ENCODE measurements at places on chromosomes 3 and 15.

DNA sequence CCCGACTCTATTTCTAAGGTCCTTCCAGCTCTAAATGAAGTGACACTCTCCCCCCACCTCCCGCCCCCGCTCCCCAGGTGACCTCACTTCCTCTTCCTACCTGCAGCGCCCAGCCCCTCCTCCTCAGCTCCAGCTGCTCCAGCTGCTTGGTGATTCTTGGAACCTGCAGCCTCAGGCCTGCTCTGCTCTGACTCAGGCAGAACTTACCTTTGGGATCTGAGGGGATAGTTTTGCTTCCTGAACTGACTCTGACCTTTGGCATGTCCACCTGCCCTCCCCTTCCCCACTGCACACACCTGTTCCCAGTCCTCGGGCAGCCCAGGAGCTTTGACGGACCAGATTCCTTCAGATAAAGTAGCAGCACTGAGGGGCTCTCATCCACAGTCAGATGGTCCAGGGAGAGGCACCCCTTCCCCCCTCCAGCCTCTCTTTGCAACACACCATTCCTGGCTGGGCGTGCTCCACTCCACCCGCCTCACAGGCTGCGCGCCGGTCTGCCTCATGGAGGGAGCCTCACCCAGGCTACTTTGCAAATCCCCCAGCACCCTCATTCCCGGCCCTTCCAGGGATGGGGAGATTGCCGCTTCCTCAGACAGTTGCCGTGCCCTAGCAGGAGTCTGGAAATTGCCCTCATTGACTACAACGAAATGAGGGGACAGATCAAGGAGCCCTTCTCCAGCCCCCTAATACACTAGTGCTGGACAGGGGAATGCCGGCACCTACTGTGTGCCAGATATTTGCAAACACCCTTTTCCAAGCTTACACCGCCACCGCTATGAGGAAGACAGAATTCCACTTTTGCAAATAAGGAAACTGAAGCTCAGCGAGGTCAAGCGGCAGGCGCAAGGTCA, 692 bp upstream of the C15orf39 start:
- peak; percentile 23 for DNase-seq

DNA sequence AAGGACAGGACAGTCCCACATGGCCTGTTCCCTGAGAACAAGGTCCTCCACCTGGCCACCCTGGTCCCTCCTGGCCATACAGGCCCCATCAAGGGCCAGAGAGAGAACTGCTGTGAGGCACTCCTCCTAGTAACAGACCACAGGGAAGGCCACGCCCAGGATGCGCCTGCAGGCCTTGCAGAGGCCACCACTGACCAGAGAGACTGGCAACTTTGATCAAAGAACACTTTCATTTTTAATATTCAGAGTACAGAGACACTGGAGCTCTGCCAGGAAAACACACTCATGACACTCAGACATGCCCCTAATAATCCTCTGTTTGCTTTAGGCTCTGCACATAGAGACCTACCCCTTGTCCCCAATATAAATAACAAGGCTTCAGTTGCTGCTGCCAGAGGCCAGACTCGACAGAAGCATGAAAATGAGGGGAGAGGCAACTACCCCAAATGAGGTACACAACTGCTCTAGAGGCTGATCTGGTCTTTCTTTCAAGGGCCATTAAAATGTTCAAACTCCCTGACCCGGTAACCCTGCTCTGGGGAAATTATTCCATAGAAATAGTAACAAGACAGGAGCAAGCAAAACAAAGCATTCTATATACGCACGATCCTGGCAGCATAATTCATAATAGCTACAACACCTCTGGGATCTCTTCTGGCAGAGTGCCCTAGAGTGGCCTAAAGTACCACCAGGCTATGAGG, 44.8 kb downstream of the CCDC12 start:
- peak; percentile 72 for DNase-seq

- DNase-seq = peak; percentile 55
Measured at GRCh38 chr3:120198305-120198878, 86.6 kb downstream of the GPR156 start.

DNA sequence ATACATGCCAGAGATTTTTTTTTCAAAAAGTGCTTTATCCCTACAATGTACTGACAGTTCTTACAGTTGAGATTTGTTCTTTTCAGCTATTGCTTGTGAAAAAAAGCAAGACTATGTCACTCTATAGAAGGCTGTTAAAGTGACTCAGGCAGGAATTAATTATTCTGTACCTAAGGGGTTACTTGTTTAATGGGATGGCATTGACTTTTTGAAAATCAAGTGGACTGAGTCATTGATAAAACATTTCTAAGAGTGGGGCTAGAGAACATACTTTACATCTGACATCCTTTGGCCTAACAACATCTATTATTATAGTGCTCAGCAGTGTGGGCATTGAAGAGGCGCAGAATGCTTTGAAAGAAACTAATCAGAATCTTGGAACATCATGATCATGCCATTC, 34.3 kb downstream of the INTS14 start:
- DNase-seq = peak; percentile 91

DNA sequence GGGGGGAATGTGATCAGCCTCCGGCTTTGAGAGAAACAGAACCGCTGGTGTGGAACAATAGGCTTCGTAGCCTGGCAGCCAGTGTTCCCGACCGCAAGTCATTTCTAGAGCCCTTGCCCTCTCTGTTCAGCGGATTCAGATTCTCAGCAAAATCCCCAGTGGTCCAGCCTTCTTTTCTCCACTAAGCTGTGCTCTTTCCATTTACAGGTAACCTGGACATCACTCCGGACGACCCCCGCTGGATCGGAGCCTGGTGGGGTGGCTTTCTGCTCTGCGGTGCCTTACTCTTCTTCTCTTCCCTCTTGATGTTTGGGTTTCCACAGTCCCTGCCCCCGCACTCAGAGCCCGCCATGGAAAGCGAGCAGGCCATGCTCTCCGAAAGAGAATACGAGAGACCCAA, 250.6 kb downstream of the SLCO3A1 start:
- no peak for DNase-seq

GRCh38 chr3:4986175-4986781, 7.0 kb downstream of the BHLHE40 start:
- no peak for DNase-seq

DNA sequence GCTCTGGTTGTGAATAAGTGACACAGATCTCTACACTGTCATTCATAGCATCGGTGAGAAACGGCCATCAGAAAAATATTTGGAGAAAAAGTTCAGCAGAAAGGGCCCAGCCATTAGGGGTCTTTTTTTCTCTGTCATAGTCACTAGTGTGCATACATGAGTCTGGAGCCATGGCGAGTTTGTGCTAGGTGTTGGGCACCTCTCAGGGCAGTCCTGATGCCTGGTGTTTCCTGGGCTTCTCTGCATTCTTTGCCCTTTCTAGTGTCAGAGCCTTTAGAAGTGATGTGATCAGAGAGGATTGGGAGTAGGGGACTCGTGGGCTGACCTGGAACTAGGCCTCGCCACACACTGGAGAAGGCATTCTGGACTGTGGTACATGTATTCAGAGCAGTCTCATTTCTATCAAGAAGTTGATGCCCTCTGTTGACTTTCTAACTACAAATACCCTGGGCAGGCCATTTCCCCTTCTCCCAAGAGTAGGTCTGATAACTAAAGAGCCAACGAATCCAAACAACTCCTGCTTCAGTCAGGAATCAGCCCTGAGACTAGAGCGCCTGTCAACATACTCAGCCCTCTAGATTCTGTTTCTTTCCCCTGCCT, 1.6 kb downstream of the KY start:
- no peak for DNase-seq

DNA sequence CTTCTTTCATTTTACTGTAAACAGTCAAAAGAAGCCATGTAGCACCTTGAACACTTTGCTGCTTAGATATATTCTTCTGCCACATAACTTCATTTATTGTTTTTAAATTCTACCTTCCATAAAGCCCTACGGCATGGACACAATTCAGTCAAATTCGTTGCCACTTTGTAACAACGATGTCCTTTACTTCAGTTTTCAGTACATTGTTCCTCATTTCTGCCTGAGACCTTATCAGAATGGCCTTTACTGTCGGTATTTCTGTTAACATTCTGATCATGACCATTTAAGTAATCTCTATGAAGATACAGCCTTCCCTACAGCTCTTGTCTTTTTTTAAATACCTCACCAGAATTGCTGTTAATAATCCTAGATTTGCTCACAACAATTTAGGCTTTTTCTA, 466.9 kb downstream of the NAALADL2 start:
- DNase-seq = no peak

DNA sequence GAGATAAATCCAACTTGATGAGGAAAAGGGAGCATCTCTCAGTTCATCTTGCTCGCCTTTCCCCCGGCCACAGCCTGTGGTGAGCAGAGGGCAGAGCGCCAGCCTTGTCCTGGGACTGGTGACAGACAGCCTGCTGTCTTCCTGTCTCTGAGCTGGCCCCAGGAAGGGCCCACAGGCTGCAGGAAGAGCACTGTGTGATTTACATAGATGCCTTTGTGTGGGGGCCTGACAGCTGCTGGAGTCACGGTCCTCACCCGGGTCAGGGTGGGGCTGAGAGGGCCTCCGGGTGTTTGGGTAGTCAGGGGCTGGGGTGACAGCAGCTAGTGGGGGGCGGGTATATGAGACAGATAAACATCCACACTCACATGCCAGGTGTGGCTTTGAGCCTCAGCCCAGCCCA, 29.3 kb downstream of the PLA2G4D start:
- no peak for DNase-seq

GRCh38 chr15:60592371-60593169, 113.6 kb upstream of the ICE2 start:
- DNase-seq = peak; percentile 48

GRCh38 chr3:133054586-133054985, 16.4 kb downstream of the TMEM108 start:
- no peak for DNase-seq

DNA sequence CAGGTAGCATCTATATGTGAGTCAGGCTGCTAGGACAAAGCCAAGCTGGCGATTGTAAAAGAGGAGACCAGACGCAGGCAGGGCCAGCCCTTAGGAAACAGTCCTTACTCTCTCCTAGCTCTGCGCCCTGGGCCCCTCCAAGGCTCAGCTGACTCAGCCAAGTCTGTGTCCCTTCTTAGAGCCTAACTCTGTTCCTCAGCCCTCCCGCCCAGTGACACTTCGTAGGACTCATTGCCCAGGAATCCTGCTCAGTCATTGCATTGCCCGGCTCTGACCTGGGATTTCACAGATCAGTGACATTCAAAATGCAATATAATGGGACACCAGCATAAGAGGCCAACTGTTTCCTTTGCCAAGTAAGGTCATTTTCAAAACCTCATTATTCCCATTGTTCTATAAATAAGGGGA, 244.2 kb downstream of the TLE3 start:
- peak; percentile 84 for DNase-seq

DNA sequence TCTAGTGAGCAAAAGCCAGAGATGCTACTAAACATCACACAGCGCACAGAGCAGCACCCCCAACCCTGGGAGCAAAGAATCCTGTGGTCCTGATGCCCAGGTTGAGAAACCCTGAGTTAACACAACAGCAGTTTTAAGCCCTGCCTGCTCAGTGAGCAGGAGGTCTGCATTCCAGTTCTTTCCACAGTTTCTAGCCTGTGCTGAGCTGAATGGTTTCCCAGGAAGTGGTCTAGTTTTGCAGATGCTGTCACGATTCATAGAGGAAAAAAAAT, 171.1 kb upstream of the PROK2 start:
- peak; percentile 5 for DNase-seq

- DNase-seq = no peak
Measured at GRCh38 chr3:42975955-42976354, 3.2 kb upstream of the GASK1A start.

- peak; percentile 81 for DNase-seq
Measured at GRCh38 chr3:132256989-132257388, 60.2 kb upstream of the ACP3 start.

- peak; percentile 68 for DNase-seq
Measured at GRCh38 chr15:76433798-76434400, 97.3 kb downstream of the ISL2 start.

GRCh38 chr15:65916664-65917406, 47.5 kb downstream of the RAB11A start:
- peak; percentile 65 for DNase-seq
